Frontal cortex (tissue), 4 donors: ENCODE measurements at places on chromosomes 13 and 19. TPM values are rescaled to one million over a fixed set of nuclear protein-coding genes. Genes with fewer than 3 reads are reported as not detected.

DNA sequence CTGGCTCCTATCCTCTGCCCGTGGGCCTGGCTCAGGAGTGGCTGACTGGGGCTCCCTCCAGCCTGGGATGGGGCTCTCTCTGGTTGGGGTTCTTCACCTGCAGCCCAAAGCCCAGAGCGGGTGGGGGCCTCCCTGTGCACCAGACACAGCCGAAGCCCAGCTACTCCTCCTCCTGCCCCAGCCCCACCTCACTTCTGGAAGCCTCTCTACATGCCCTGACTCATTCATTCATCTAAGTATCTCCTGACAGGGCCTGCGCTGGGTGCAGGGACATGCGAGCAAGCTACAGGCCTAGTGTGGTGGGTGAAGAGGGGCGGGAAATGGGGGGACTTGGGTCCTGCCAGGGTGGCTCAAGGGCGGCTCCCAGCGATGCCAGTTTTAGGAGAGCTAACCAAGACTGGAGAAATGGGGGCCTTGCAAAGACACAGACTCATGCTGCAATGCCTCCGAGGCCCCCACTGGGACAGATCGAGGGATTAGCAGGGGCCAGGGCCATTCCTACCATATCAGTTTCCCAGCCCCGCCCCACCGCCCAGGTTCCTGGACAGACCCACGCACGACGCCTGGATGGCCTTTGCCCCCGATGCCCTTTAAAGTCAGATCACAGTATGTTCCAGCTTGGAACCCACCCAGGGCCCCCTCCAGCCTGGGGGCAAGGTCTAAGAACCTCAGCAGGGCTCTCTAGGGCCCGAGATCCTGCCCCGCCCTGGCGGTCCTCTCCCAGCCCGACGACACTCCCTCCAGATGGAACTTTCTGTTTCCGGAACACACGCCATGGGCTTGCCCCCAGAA, 12.6 kb downstream of the LSM4 start:
- no peak for DNase-seq

Gene ZSCAN5B
- total RNA-seq = not detected

DNA sequence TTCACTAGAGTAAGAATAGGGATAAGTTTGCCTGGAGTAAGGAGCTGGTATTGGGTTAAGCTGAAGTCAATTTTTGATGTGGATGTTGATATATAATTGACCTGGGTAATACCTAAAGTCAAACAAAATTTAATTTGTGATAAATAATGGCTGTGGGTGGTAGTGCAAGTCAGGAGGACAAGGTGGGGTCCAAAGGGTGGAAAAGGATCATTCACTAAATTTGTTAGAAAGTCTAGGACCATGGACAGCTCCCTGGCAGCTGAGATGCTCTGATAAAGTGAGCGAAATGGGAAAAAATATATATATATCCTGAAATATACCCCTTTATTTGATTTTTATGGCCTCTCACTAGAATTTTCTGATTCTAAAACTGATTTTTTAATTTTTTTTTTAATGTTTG, 463.5 kb downstream of the GPC6 start:
- DNase-seq = no peak

GRCh38 chr13:75873494-75873893, 237.4 kb downstream of the LMO7 start:
- DNase-seq = no peak

DNA sequence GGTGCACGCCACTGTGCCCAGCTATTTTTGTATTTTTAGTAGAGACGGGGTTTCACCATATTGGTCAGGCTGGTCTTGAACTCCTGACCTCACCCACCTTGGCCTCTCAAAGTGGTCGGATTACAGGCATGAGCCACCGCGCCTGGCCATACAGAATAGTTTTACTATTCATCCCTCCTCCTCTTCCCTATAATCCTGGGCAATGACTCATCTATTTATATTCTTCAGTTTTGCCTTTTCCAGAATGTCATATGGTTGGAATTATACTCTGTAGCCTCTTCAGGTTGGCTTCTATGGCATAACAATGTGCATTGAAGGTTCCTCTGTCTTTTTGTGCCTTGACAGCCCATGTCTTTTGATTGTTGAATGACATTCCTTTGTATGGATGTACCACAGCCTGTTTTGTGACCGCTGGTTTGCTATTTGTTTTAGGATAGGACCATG, 22.2 kb upstream of the LRP3 start:
- DNase-seq = no peak

- no peak for DNase-seq
Observed at GRCh38 chr13:39485314-39485700, 117.7 kb downstream of the LHFPL6 start.

DNA sequence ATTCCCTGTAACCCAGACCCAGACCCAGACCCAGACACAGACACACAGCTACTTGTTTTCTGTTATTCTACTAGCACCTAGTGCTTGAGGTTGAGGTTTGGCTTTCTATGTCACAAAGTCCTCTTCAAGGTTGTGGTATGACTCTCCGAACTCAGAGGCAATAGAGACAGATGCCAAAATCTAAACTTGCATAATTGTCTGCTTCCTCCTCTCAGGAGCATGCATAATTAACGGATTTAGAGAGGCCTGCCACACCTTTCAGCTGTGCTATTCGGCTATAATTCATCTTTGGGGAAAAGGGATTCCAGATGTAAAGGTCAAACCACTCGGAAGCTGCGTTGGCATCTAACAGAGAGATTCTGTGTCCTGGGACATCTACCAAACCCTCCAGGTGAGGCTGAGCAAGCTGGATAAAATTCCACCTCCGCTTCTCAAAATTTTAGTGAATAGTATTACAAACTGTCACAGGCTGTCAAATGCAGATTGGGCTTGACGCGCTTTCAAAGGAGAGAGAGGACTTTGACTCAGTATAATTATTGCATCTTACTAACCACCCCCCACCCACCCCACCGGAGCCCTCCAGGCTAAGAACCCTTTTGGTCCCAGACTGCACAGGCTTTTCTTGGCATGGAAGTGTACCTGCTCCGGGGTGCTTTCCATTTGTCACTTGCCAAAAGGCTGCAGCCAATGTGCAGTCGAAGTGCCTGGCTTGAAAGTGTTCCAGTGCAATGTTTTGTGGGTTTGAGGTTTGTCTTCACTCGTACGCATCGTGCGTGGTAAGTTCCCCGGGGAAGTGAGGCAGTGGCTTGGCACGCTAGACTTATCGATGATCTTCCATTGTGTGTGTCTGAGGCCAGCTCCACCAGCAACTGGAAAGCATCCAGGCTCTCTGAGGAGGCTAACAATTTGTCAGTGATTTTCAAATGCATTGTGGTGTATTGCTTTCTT, 194.1 kb downstream of the TDRD3 start:
- DNase-seq = no peak

GRCh38 chr13:109426690-109426990, 359.7 kb downstream of the IRS2 start:
- DNase-seq = no peak

DNA sequence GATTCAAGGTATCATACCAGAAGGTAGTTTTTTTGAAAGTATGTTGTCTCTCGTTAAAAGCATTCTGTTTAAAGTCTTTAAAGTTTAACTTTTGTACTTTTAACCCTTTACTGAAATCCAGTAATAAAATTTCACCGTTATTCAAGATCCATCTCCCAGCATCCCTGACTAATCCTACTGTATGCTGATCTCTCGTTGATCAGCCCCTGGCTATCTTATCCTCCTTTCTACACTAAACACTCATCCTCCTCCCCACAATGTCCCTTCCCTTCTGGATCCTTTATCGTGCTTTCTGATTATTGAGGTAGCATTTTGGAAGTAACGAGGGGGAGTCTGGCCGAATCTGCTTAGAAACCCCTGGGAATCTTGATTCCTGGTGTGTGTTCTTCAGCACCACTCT, 1.3 kb downstream of the TPP2 start:
- DNase-seq = no peak

DNA sequence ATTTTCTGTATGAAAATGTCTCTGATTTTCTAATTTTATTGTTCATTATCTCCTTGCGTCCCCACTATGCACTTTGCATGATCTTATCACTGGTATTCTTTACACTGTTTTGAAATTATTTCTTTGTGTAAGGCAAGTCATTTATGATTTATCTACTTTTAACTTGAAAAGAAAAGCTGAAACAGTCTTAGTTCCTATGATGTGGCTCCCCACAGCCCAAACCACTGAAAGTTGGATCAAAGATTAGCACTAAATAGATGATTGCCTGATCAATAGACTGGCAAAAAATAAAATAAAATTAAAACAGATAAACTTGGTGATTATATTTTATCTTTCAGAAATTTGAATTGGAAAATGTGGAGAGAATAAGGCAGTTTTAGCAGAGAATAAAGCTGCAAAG, 1101.9 kb downstream of the PCDH9 start:
- DNase-seq = no peak
